ENCODE measurements at places on chromosomes 11 and 22.

DNA sequence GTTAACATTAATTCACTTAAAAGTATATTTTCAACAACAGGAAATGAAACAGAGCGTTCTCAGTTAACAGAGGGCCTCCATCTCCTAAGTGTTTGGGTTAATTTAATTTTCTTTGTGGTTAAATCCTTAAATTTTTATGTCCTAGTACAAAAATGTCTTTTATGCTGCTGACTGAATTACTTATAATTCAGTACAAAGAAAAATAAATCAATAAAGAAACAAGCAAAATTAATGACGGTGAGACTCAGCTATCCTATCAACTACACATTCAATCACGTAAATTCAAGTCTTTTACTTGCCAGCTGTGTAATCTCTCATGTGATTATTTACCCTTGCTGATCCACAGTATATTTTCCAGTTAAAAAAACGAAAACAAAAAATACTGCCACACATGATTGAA lies 81.4 kb downstream of the BBOX1 start:
- no peak for DNase-seq

DNA sequence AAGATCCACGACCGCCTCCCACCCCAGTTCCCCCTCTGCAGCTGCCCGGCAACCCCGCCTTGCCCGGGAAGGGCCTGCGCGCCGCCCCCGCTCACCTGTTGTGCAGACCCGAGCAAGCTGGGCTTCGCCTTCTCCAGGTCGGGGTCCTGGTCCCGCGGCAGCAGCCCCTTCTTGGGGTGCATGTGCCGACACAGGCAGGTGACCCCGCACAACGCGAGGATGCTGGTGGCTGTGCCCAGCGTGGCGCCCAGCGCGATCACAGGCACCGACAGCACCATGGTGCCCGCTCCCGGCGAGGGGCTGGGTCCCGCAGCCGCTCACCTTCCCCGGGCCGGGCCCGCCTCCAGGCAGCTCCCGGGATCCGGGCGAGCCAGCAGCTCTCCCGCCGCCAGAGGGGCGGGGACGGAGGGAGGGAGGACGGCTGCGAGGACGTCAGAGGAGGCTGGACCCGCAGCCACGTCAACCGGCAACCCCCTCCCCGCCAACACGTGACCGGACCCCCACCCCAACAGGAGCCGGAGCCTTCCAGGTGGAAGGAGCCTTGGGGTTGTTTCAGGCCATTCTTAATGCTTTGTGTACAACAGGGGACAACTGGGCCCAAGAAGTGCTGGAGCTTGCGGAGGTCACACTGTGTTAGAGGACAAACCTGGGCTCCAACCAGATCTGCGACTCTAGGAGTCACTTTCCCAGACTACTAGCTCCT lies at the start of gene SYT13:
Gene SYT13 (minus strand): TSS at position 412 of the 703 bp plus-strand sequence. CDS start 134 bp downstream, at position 278.
- DNase-seq: no peak

- DNase-seq: no peak
Observed at GRCh38 chr11:32827276-32827675, 2.5 kb upstream of the PRRG4 start.

DNA sequence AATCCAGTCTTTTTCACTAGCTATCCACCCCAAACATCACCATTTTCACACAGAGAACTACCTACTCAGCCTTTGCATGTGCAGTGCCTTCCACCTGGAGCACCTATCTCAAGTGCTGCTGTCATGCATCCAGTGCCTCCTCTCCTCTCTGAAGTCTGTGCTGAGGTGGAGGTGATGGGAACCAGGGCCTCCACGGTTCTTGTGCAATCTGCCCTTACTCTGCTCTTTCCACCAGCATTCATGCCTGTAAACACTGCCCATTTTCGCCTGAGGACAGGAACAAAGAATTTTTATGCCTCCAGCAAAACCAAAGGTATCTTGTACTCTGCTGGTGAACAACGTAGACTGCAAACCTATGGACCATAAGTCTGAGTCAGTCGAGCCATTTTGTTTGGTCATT lies 27.0 kb downstream of the PITPNB start:
- no peak for DNase-seq

Measured in spleen (tissue), 13 donors.